ENCODE measurements at places on chromosomes 4 and X.

- DNase-seq, result no peak
Measured at GRCh38 chr4:165877286-165877685, 4.2 kb downstream of the TLL1 start.

DNA sequence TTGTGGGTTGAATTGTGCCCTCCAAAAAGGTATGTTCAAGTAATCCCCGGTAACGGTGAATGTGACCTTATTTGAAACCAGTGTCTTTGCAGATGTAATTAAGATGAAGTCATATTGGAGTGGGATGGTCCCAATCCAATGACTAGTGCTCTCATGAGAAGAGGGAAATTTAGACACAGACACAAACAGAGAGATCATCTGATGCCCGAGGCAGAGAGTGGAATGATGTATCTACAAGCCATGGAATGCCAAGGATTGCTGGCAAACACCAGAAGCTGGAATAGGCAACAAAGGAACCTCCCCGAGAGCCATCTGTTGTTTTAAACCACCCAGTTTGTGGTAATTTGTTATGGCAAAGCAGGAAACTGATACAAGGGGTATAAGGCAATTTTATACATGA, 35.1 kb downstream of the RPS6KA3 start:
- no peak for DNase-seq

GRCh38 chrX:109448282-109448938, 33.5 kb downstream of the GUCY2F start:
- no peak for DNase-seq

DNA sequence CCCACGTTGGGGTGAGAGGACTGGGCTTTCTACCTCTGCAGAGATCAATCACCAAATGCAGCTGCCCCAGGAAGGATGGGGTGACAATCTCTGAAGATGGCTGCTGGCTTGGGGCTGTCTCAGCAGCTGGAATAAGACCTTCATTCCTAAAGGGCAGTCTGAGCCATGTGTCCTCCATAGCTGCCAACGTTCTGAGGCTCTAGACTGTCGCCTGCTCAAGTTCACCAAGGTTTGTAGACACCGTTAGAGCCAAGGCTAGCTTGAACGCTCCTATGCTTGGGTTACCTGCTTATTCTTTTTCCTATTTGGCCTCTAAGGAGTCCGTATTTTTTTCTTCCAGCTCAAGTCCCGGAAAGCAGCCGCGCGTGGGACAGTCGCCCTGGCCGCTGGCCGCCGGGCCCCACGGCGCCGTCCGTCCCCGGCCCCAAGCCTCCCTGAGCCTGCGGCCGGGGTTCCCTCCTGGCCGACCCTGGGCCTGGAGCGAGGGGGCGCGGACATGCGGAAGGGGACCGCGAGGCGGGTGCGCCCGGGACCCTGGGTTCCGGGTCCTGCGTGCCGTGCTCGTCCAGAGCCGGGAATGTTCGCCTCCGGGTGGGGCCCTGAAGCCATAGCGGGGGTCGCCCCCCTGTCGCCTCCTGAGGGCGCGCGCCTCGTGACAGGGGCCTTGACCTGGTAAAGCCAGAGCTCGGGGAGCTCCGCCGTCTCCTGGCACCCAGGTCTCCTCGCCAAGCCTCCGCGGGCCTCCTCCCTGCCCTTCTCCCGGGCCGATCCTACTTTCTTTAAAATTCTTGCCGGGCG, 23.3 kb downstream of the MRFAP1 start:
- DNase-seq, result no peak

- DNase-seq, result no peak
Measured at GRCh38 chr4:94352996-94353395, 10.4 kb upstream of the HPGDS start.

DNA sequence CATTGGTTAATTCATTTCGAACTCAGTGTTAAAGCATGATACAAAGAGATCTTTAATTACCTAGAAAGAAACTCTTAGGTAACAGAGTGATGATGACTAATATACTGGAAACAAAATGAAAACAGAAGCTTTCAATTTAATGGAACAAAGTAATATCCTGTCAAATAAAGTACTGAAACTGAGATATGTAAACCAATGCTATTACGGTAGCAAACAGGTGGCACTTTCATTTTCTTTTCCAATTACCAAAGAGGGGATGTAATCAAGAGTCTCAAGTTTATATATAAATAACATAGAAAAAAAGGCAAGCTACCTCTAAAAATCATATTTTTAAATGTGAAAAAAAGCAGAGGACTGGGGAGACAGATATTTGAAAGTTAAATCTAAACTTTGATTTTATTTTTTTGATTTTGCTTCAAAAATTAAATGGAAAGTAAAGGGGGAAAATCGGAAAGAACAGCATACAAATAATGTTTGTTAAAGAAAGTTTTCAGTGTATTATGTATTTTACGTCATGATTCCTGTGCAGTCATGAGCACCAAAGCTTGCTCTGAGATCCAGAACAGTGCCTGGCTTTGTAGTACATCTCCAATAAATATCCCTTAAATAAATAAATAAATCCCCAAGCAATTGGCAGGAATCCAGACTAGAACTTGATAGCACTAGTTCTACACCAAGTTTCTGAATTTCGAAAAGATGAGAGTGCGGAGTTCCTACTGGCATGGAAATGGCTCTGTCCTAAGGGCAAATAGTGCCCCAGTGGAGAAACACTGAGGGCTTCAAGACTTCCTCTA, 25.0 kb upstream of the RAPGEF2 start:
- no peak for DNase-seq

DNA sequence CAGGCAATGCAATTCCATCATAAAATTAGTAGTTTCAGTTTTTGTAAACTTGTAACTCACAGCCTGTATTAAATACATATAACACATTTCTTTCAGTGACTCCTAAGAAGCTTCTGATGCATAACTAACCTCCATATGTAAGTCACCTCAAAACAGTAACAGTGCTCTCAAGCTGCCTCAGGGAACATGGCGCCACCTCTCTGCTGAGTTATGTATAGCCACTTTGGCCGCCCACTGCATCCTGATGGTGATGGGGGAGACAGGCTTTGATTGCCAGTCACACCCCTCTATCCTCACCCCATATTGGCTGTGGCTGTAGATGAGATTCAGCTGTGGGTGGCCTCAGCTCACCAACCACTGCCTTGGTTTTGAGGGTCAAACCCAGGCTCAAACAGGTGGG, 54.3 kb downstream of the LRBA start:
- no peak for DNase-seq

DNA sequence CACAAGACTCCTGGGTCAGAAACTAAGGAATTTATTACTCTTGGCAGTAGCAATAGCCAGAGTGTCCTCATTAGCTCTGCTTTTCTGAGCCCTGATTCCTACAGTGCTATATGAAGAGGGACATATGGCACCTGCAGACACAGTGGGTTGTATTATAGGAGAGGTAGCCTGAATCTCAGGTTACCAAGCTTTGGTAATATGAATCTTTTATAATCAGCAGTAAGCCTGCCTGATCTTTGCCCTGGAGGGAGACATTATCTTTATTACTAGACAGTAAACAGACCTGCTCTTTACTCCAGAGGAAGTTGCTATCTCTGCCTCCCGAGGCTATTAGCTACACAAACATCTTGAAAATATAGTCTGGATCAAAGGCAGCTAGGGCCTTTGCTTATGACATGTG, 62.5 kb upstream of the HOPX start:
- no peak for DNase-seq

- no peak for DNase-seq
Measured at GRCh38 chrX:42073448-42073847, 150.1 kb upstream of the CASK start.

All from AG04450 (cell line).